ENCODE measurements at places on chromosomes 11 and 22.

DNA sequence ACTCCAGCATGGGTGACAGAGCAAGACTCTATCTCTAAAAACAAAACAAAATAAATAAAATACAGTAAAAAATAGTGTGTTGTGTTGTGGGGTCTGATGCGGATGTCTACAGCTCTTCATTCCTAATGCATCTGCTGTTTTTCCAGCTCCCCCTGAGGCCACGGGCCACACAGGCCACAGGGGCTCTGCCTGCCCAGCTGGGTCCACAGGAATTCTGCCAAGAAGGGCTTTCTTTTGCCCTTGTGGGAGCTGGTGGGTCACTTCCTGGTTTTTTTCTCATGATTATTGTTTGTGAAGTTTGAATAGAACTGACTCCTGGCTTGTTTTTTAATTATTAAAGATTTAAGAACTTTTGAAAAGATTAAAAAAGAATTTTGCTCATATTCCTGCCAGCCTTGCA lies 67.4 kb upstream of the CLDN5 start:
- no peak for DNase-seq

DNA sequence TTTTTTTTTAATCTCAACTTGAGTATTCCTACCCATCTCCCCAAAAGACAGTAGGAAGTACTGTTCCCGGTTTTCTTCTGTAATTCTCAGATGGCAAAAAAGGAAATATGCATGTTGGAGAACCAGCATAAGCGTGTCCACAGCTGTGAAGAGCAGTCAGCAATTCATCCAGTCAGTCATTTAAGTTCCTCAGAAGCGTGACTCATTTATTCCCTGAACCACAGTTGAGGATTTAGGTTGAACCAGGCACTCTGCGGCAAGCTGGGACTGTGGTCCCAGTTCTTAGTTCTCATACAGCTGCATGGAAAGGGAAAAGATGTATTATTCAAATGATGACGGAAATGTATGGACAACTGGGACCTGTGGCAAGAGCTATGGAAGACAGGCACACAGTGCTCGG lies 61.0 kb upstream of the MYO18B start:
- DNase-seq: no peak

DNA sequence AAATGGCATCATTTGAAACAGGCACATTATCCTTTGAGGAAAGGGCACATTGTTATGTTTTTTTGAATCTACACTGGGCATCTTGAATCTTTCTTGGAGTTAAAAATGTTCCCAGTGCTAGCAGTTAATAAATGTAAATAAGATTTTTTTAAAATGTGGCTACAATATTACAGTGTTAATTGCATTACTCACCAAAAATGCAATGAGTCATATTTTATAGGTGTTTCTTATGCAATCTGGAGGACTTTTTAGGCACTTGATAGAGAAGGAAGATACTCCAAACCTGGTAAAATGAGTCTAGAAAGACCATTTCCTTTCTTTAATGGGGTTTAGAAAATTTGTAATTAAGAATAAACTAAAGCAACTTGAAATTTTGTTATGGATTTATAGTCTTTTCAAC lies 238.0 kb downstream of the METTL15 start:
- DNase-seq: no peak

DNA sequence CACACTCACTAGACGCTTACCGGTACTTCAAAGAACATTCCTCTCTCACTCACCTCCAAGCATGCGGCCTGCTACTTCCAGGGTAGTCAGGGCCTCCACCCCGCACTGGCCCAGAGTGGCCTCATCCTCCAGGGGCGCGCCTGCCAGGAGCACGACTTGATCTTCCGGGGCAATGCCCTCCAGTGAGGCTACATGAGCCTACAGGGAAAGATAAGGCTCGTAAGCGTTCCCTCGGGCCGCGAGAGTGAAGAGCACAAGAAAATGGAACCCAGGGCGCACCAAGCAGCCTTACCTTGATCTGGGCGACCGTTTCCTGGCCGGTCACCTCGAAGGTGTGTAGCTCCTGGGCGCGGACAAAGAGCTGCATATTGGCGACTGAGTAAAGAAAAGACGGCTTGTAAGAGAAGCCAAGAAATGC lies 478 bp downstream of the FAU start:
- no peak for DNase-seq

- DNase-seq: no peak
These were observed 56.0 kb downstream of the CTTN start for GRCh38 chr11:70454197-70454767.

DNA sequence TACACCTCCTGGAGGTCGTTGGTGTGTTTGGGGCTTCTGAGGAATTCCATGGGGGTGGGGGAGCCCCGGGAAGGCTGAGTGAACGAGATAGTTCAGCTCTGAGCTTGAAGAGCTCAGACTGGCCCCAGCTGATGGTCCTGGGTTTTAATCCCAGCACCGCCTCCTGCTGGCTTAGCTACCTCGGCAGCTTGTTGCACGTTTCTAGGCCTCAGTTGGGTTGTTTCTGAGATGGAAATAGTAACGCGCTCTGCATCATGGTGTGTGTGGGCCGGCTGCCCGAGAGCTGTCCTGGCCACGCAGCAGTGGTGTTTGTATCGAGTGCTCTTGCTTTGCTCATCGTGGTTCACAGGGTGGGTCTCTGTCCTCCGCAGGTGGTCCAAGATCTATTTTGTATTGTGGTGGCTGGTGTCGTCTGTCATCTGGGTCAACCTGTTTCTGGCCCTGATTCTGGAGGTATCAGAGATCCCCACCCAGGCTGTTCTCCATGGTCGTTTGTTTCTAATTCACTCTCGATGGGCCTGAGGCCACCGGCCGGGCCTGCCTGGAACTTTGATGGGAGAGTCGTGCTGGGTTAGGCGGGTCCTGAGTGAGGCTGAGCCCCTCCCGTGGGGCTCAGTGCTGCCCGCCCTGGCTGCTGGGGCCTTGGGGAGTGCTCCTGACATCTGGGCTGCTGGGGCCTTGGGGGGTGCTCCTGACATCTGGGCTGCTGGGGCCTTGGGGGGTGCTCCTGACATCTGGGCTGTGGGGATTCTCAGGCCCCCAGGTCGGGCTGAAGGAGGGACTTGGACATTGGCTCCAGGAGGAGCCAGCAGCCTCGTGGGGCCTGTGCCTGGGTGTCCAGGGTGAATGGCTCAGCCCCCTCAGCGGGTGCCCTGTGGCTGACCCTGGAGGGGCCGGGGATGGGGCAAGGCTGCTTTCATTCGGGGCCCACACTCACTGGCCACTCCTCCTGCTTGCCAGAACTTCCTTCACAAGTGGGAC lies 37.7 kb downstream of the TPCN2 start:
- no peak for DNase-seq

- DNase-seq: no peak
These were observed 91.0 kb downstream of the CCDC83 start for GRCh38 chr11:85946221-85946620.

GRCh38 chr11:26219183-26220117 lies 112.5 kb upstream of the ANO3 start:
- no peak for DNase-seq

DNA sequence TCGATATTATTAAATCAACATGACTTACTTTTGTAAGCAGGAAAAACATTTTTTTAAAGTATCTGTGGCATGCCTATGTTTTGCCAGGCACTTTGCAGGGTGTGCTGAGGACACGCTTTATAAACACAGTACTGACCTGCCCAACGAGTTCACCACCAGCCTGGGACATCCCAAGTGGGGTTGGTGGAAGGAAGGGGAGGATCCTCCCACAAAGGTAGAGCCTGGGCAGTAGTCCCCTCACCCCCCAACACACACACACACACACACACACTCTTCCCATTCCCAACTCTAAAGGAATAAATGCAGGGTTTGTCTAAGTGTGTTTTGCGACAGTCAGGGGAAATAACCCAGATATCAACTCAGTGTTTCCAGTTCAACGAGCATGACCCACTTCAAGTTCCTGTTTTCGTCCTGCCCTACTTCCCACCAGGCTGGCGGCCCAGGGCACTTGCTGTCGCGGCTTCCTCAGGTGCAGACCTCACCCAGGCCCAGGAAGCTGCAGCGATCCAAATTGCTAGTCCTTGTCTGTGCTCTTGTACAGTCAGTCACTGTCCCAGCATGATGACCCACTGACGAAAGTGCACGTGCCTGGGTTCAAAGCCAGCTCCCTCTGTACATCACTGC lies 3.1 kb downstream of the CERK start:
- no peak for DNase-seq

DNA sequence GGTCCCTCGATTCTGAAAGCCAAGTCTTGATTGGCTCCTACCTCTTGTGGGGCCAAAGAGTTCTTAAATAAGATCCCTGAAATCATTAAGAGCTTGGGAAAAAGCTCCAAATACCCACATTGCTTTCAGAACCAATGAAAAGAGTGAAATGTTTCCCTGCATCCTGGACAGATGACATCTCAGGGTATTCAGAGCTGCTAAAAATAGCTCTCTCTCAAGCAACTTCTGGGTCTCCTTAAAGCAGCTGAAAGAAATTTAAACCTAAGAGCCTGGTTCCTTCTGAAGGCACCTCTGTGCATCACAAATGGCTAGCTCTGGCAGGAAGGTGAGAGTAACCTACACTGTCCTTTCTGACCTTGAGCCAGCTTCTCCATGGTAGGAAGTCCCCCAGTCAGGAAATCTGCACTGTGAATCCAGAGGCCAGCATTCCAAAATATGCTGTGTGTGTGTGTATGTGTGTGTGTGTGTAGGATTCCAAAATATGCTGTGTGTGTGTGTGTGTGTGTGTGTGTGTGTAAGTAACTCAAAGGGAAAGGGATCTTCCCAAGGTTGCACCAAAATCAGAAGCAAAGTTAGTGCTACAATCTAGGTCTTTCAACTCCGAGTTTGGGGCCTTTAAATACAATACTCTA lies 50.1 kb downstream of the RELT start:
- DNase-seq: no peak

GRCh38 chr11:2313051-2313951 lies 11.5 kb downstream of the TSPAN32 start:
- DNase-seq: no peak

DNA sequence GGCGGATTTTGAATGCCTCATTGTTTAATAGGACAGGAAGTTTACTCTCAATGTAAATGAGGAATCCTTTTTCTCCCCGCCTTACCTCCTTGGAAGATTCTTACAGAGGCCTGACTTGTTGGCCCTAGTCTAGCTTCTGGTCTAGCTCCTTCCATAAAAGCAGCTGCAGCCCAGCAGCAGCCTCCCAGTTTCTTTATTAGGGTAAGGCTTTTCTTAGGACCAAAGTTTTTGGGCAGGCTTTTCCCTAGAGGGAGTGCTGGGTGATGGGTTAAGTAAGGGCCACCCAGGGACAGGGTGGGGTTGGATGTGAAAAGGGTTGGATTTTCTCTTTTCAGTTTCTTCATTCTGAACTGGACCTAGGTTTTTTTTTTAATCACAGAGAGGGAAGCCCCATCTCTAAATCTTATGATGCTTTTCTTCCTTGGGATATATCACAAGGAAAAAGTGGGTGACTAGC lies 49.7 kb downstream of the LIF start:
- DNase-seq: no peak

DNA sequence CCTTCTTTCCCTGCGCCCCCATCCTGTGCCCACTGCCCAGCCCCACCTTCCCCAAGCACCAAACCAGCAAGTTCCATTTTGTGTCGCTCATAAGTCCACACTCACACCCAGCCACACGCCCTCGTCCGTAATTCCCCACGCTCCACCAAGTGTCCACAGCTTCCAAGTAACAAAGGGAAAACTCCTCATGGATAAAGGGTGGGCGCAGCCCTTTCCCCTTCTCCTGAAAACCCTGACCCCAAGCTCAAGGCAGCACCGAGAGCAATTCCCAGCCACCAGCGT lies 458 bp downstream of the FXYD6 start:
- DNase-seq: no peak

DNA sequence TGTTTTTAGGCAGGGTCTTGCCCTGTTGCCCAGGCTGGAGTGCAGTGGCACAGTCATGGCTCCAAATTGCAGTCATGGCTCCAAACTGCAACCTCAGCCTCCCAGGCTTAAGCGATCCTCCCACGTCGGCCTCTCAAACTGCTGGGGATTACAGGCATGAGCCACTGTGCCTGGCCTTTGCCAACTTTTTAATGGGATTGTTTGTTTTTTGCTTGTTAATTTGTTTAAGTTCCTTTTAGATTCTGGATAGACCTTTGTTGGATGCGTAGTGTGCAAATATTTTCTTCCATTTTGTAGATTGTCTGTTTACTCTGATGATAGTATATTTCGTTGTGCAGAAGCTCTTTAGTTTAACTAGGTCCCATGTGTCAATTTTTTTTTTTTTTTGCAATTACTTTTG lies 10.0 kb upstream of the SCGB1D1 start:
- no peak for DNase-seq

DNA sequence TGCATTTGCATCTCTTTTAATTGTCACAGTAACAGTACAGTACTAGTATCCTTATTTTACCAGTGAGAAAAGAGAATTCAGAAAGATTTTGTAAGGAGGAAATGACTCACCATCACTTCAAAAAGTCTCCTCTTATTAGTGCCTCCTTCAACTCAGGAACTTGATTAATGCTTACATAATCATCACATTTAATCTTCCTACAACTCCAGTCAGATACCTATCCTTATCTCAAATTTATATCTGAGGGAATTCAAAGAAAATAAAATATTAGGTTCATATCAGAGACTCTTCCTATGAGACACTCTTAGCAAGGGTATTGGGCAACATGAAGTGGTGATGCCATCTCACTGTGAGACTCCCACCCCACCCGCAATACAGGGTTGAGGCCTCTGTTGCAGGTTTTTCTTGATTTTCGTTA lies 26.1 kb upstream of the CTSC start:
- DNase-seq: no peak

- DNase-seq: no peak
These were observed 52.1 kb upstream of the HTATIP2 start for GRCh38 chr11:20311444-20311843.

DNA sequence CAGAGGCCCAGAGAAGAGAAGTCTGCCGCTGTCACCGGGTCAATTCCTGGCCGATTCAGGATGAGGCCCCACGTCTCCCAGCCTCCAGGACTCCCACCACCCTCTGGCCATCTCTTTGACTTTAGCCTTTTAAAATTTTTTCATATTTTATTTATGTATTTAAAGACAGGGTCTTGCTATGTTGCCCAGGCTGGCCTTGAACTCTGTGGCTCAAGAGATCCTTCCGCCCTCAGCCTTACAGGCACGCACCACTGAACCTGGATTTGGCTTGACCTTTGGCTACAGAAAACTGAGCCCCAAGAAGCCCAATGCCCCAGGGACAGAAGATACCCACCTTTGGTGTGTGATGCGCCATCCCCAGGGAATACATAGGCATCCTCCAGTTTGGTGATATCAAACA lies 3.9 kb downstream of the POLR3H start:
- no peak for DNase-seq

DNA sequence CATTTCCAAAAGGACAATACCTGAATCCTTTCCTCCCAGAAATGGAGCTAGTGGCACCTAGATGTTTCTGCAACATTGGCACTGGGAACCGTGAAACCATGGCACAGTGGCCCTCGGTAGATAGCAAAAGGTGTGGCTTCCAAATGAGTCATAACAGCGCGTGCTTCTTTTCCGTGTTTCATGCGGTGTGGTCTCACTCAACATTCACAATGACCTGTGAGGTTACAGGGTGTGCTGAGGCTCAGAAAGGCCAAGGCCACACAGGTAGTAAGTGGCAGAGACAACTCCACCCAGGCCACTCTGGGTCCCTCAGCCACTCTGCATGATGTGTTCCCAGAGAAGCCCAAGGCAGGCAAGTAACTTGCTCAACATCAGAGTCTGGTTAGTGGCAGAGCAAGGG lies 67.4 kb downstream of the TP53I11 start:
- DNase-seq: no peak
